ENCODE measurements at places on chromosomes 16 and 17. TPM values are rescaled to one million over a fixed set of nuclear protein-coding genes. Genes with fewer than 3 reads are reported as not detected.

PIK3R5 gene
- 6.9 TPM for polyA plus RNA-seq

CDRT15 gene
- not detected for polyA plus RNA-seq

TAT gene
- polyA plus RNA-seq, result 0.01 TPM

IGFALS gene
- 1.4 TPM for polyA plus RNA-seq

TLCD1 gene
- 11.7 TPM for polyA plus RNA-seq

SEPTIN12 gene
- not detected for polyA plus RNA-seq

MMP15 gene
- polyA plus RNA-seq, result 44.5 TPM

Measured in adipose tissue (tissue), 3 donors.